ENCODE measurements at places on chromosomes 12 and 14.

GRCh38 chr12:60684988-60685655 is 1089.3 kb downstream of the SLC16A7 start:
- DNase-seq = no peak

- no peak for DNase-seq
Observed at GRCh38 chr14:70186900-70187451, 1.8 kb downstream of the SLC8A3 start.

GRCh38 chr12:24898606-24899005 is 50.3 kb downstream of the BCAT1 start:
- DNase-seq = peak; percentile 69

DNA sequence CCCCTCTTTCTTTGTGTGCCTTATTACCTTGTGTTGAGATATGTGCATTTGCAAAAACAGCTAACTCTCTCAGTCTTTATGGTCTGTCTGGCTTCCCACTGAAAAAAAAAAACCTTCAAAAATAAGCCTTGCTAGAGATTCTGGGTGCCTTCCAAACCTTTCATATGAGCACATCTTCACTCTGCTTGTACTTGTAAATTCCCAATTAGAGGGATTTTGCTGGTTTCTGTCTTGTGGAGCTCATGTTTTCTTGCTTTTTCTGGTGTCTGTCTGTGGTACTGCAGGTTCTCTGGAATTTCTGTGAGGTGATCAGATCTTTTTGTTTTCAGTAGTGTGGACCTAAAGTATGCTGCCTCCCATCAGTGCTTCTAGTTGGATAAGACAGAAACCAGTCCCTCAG is 100.1 kb downstream of the PIK3C2G start:
- DNase-seq = no peak

DNA sequence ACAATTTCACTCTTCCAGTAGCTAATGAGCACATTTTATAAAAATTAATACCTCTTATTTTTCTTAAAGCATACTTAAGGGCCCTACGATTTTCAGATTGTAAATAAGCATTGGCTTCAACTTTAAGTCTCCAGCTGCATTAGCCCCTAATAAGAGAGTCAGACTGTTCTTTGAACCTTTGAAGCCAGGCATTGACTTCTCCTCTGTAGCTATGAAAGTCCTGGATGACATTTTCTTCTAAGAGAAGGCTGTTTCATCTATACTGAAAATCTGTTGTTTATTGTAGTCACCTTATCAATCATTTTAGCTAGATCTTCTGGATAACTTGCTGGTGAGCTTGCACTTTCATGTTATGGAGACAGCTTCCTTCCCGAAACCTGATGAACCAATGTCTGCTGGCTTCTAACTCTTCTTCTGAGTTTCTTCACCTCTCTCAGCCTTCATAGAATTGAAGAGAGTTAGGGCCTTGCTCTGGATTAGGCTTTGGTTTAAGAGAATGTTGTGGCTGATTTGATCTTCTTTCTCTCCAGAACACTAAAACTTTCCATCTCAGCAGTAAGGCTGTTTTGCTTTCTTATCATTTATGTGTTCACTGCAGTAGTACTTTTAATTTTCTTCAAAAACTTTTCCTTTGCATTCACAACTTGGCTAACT is 377.1 kb upstream of the RGS6 start:
- no peak for DNase-seq

- DNase-seq = peak; percentile 90
Observed at GRCh38 chr14:67987606-67988005, 168.0 kb downstream of the RAD51B start.

DNA sequence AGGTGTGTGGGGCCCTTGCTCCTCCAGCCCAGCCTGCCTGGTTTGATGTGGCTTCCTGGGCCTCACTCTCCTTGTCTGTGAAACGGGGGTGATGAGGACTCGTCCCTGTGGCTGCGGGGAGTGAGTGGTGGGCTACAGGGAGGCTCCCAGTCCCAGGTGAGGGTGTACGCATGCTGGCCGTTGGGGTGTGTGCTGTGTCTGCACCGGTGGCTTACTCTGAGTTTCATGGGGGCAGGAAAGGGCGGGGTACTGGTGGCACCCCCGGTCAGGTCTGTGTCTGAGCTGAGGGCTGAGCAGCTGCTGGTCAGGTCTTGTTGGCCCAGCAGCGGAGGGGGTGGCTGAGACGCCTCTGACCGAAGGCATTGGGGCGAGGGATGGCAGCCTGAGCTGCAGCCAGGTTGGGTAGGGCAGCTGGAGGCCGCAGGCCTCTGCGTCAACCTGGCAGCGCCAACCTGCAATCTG is 11.2 kb downstream of the ULK1 start:
- DNase-seq = no peak

DNA sequence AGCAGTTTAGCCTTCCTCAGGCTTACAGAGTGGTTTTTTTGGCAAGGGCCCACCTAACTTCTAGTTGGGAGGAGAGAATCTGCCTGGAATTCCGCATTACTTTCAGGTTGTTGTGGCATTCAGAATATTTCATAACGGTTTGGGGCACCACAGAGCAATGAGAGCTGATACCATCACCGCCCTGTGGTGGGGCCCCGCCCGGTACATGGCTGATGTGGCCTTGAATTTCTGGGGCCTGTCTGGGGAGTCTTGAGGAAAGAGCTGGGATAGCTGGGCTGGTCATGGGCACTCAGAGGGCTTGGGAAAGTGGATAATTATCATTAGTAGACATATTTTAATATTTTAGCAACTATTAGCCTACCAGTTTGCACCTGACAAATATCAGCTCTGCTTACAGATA is 4.2 kb downstream of the TESPA1 start:
- no peak for DNase-seq

GRCh38 chr12:88544991-88545980 is 35.0 kb downstream of the KITLG start:
- peak; percentile 71 for DNase-seq

DNA sequence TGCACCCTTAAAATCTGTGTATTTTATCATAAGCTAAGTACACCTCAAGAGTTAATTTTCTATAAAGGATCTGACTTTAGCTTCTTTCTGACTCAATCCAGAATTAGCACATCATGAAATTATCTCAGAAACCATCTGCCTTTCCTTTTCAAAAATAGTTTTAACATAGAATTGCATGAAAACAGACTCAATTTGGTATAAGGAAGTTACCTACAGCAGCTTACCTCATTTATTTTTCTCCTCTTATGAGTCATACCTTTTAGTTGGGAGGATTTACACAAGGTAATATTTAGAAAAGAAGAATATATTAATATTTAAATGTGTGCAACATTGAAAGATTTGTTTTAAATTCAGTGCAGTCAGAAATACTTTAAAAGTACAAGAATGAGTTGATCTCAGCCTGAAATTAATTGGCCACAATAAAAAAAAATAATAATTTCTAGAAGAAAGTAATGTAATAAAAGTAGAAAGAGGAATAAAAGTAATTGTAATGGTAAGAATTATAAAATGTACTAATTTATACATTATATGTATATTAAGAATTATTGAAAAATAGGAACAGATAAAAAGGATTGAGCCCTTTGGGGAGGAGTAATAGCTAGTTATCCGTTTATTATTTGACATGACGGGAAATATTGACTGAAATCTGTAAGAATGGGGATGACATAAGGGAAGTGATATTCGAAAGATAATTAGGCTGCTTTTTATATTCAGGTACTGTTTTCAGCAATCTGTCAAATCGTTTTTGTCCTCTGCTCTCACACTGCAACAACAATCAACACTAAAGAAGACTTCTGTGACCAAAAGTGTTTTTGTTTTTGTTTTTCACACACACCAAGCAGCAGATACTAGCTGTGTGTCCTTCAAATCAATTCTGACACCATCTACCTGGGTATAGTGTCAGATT is 20.5 kb downstream of the ADAM21 start:
- no peak for DNase-seq

- DNase-seq = no peak
Observed at GRCh38 chr14:90641615-90642243, 174.5 kb downstream of the TTC7B start.

GRCh38 chr14:71652368-71652767 is 279.9 kb upstream of the RGS6 start:
- DNase-seq = no peak

DNA sequence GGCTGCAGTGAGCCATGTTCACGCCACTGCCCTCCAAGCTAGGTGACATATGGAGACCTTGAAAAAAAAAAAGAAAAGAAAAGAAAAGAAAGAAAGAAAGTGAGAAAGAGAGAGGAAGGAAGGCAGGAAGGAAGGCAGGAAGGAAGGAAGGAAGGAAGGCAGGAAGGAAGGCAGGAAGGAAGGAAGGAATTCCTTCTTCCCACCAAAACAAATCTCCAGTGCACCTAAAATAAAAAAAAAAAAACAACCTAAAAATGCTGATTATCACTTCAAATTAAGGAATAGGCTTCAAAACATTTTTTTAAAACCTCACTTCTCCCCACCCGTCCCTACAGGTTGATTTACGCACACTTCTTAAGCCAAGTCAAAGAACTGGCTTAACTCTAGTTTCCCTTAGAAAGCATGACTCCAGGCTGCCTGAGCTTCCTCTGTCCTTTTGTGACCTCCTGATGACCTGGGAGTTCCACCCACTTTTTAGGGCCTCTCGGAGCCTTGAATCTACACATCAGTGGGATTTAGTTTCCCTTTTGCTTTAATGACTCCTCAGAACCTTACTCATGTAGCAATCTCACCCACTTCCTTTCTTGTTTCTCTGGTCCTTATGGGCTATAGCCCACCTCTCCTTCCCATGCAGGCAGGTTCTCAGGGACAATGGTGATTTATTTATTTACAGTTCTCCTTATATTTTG is 18.6 kb downstream of the DUSP6 start:
- no peak for DNase-seq

DNA sequence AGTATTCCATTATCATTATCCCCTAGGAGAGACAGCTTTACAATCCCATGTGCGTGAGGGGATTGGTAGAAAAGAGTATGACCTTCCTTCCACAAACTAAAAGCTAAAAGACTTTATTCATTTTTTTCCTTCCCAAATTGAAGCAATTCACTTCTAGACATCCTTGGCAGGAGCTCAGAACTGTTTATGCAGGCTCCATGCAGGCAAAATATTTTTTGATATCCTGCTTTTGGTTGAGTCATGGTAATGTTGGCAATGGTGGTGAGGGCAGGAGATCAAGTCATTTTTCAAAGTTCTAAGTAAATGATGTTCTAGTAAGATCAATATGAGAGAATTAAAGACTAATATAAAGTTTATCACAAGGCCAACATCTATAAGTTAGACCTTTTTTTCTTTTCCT is 1.3 kb upstream of the PLEKHG7 start:
- peak; percentile 19 for DNase-seq

GRCh38 chr14:100542619-100543205 is 44.5 kb downstream of the BEGAIN start:
- DNase-seq = no peak

- no peak for DNase-seq
Observed at GRCh38 chr12:93181409-93181965, 196.2 kb upstream of the NUDT4 start.

DNA sequence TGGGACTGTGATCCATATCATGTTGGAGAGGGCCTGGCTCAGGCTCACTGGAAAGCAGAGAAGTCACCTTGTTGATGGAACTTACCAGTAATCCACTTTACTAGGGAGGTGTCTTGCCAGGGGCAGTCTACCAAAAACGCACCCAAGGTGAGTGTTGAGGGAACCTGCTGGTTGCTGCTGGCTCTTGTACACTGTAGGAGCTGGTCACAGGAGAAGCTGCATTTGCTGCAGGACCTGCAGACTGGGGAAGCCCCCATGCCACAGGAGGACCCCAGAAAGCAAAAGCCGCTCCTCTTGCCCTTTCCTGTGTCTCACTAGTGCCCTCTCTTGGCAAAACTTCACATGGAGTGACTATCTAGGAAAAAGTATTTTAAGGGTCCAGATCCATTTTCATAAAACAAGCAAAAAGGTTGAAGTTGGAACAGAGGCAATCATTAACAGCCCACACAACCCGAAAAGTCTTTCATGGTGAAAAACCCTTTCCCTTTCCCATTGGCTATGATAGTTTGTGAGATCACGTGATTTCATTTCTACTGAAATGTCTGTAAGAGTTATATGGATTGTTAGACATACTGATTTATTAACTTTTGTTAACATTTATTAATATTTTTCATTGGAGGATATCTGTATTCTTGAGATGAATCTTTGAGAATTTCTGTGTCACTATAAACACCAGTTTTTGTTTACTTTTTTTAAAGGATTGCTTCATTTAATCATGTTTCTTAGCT is 59.2 kb downstream of the RASSF8 start:
- DNase-seq = peak; percentile 53

GRCh38 chr14:44989497-44990440 is 27.8 kb downstream of the TOGARAM1 start:
- no peak for DNase-seq

- DNase-seq = no peak
Observed at GRCh38 chr14:97456958-97457357, 659.8 kb downstream of the VRK1 start.

DNA sequence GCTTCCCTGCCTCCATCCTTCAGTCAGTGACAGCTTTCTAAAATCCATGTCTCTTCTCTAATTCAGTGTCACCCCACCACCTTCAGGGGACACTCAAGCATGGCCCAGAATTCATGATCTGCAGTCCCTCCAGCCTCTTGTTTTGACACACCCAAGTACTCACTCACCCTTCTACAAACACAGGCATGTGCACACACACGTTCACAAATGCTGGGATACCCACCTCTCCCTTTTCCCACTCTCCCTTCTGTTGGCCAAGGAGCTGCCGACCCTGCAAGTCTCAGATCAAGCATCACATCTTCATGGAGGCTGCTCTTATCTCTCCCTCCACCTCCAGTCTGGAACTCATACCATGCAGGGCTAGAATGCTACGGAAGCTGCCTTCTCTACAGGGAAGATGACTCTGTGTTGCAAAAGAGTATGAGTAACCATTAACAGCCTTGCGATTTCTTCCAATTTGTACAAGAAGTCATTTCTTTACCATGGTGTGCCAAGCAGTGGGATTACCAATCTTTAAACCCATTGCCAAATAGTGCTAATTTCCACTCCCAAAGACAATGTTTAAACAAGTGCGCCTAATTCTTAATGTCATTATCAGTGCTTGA is 196.1 kb downstream of the BCL11B start:
- no peak for DNase-seq

DNA sequence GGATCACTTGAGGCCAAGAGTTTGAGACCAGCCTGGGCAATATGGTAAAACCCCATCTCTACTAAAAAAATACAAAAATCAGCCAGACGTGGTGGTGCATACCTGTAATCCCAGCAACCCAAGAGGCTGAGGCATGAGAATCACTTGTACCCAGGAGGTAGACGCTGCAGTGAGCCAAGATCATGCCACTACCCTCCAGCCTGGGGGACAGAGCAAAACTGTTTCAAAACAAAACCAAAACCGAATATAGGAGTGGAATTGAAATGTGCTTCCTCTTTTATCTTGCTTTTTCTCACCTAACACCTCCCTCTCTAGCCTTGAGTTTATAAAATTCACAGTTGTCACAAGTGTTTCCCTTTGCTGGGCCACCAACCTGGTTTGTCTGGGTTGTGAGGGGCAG is 181.9 kb downstream of the PAH start:
- DNase-seq = no peak

- DNase-seq = peak; percentile 59
Observed at GRCh38 chr12:95004610-95005009, 1.1 kb upstream of the NDUFA12 start.

GRCh38 chr14:60095781-60096450 is 4.2 kb downstream of the PCNX4 start:
- DNase-seq = peak; percentile 78

GRCh38 chr12:131101703-131102492 is 148.2 kb downstream of the ADGRD1 start:
- DNase-seq = no peak

GRCh38 chr14:102078831-102079699 is 7.8 kb downstream of the HSP90AA1 start:
- DNase-seq = no peak

- peak; percentile 87 for DNase-seq
Observed at GRCh38 chr14:75011356-75011994, 8.8 kb downstream of the EIF2B2 start.

GRCh38 chr12:50322206-50322605 is 38.9 kb upstream of the LIMA1 start:
- no peak for DNase-seq

Data from fibroblast of mammary gland (primary cell).